ENCODE measurements at places on chromosomes 12 and 14.

DNA sequence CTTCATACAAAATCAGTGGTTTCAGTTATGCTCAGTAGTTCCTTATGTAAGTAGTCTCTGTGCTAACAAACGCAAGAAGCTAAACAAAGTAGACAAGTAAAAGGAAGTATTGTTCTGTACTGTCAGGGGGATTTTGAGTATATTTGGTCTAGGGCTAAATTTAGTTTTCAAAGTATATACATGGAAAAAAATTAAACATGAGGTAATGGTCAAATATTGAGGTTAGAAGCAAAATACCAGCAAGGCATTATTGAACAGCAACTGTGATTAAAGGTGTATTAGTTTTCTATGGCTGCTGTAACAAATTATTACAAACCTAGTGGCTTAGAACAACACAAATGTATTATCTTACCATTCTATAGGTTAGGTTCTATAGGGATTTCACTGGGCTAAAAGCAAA lies 18.8 kb downstream of the GNG2 start:
- DNase-seq = no peak

DNA sequence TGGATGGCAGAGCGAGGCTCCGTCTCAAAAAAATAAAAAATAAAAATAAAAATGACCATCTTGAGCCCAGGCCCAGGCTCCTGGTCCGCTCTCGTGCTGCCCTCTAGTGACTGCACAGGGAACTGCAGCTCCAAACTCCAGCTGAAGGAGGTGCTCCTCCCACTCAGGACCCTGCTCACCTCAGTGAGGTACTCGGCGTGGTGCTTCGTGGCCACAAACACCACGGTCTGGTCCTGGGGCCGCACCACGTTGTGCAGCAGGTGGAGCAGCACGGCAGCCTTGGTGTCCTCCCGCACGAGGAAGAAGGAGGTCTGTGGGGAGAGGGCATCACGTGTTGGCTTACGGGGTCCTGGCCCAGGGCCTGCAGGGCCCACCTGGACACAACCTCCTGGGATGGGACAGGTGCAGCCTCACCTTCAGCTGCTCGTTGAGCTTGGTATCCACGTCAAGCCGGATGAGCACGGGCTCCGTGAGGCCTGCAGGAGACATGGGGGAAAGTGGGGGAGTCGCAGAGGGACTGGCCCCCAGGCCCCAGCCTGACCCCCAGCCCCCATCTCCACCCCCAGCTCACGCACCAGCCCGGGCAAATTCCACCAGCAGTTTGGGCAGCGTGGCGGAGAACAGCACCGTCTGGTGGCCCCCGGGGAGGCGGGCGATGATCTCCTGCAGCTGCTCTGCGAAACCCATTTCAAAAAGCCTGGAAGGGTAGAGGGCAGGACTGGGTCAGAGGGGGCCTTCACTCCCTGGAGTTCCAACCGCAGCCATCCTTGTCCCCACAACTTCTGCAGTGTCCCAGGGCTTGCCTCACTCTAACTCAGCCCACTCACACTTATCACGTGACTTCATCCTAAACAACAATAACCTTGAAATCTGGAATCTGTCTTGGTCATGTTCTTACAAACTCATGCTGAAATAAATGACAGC lies 10.6 kb downstream of the DDX54 start:
- DNase-seq = peak; percentile 50

DNA sequence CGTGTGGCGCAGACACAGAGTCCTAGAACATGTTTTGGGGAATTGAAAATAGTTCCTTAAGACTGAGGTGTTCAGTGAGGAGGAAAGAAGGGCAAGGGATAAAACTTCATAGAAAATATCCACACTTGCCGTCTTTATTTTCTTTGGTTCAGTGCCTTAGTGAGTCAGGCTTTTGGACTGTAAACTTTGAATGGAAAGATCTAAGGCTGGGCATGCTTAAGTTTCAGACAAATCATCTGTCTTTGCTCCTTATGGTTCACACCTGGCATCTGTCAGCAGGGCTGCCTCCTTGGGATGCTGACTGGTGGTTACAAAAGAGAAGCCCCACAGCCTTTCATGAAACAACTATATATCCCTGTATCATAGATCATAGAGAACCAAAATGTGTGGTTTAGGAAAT lies 136.3 kb upstream of the PRICKLE1 start:
- peak; percentile 92 for DNase-seq

DNA sequence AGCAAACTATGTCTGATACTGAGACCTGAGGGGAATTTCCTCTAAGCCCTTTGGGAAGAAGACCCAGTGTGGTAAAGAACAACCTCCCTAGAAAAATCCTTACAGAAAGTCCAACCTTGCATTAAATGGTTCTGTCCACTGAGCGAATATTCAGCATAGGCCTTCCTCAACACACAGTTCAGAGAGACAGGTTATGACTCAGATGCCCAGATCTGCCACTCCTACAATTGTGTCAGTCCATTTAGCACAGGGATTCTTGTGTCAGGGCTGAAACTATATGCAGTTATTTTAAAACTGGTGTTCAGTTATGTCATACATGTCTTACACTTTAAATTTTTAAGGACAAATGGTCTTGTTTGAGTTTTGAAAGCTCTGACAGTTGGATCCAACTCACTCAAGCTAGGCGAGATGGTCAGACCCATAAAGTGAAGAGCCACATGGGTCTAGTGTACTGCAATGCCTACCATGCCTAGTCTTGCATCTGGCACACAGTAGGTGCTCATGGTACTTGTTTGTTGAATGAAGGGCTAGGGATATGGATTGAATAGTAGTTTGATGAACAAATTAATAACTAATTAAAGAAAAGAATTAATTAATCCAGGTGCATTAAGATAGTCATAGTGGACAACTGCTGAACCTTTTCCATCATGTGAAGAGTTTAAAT lies 207.5 kb upstream of the PWP1 start:
- no peak for DNase-seq

GRCh38 chr12:14256555-14257169 lies 108.8 kb upstream of the ATF7IP start:
- peak; percentile 85 for DNase-seq

DNA sequence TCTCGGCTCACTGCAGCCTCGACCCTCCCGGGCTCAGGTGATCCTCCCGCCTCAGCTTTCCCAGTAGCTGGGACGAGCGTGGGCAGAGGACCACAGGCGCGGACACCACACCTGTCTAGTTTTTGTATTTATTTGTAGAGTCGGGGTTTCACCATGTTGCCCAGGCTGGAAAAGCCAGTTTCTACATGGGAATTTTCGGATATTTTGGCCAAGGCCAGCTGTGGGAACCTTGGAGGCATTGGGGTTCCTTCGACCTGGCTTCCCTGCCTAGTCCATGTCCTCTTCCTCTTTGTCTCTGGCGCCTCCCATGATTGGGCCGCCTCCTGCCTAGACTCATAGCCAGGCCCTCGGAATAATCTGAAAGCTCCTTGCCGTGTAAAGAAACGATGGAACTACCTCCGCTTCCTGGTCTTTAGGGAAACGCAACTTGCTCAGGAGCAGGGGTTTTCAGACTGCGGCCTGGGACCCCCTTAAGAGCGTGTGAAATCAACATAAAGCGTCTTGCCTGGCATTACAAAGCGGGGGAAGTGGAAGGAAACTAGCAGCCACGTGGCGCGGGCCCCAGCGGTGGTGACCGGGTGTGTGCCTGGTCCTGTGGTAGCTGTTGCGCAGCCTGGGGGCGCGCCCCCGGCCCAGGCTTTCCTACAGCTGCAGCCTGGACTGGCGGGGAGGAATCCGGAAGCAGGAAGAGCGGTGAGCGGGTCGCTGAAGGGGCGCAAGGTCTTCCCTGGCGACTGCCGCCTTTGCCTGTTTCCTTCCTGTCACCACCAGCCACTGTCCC lies 1.4 kb upstream of the HSP90AA1 start:
- DNase-seq = peak; percentile 36

DNA sequence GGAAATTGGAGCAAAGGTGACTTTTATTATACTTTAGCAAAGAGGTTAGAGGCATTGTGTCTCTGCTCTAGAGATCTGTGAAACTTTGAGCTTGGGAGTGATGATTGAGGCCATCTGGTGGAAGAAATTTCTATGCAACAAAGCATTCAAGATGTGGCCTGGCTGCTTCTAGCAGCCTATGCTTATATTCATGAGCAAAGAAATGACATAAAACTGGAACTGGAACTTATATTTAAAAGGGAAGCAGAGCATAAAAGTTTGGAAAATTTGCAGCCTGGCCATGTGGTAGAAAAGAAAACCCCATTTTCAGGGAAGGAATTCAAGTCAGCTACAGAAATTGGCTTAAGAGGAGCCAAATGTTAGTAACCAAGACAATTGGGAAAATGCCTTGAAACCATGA lies 70.4 kb downstream of the SDR9C7 start:
- no peak for DNase-seq

GRCh38 chr12:109098183-109098604 lies 797 bp downstream of the UNG start:
- peak; percentile 62 for DNase-seq

DNA sequence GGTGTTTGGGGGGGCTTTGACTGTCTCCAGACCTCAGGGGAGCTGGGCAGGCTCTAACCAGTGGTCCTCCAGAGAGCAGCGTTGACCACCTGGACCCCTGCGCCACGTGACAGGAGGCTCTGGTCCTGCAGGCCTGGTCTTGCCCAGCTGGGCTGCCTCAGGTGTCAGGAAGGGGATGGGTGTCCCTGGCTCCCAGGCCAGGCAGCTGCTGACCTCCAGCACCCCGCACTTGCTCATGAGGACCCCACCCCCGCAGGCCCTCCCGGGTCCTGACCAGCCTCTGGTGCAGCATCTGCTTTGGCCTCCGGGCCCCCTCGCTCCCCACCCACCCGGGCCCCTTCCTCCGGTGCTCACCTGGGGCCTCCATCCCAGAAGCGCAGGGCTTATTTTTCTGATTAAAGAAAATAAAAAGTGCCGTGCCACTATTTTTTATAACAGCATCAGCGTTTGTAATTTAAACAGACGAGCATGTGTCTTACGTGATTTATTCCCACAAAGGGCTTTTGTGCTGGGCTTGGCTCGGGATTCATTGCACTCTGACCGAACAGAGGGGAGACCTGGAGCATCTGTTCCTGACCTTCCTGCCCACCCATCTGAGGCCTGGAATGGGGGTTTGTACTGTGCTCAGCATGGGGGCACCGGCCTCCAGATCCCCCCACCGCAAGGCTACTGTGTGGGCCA lies 21.7 kb downstream of the FBRSL1 start:
- DNase-seq = no peak

DNA sequence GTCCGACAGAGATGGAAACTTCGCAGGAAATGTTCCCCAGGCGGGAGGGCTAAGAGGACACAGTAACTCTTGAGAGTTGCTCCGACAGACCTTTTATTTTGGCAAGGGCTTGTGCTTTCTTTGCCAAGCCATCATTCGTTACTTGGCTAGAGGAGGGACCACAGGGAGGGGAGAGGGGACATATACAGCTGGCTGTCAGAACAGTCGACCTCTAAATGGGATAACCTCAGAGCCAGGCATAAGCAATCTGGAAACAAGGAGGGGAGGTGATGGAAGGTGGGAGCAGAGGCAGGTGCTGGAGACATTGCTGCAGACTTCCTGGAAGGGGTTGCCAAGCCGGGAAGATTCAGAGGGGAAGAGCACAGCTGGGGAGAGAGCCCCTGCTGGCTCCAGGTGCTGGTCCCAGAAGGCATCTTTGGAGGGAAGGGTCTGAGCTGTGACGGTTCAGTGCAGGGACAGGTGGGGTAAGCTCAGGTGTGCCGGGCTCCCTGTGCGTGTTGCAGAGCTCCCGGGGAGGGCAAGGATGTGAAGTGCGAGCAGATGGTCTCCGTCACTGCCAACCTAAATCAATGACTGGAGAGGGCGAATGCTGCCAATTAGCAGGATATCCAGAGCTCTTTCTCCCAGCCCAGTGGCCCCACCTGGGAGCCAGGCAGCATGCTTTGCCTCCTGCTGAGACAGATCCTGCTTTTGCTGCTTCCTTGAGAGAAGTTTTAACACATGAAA lies 50.1 kb downstream of the CHST11 start:
- no peak for DNase-seq

GRCh38 chr12:19140381-19141236 lies 11.1 kb downstream of the PLEKHA5 start:
- no peak for DNase-seq

- DNase-seq = no peak
Observed at GRCh38 chr12:98656289-98657101, 11.4 kb downstream of the APAF1 start.

- no peak for DNase-seq
Observed at GRCh38 chr12:66716522-66716921, 37.6 kb upstream of the GRIP1 start.

- DNase-seq = peak; percentile 23
Observed at GRCh38 chr14:96363751-96364336, 518 bp downstream of the GSKIP start.

GRCh38 chr14:32330351-32331111 lies 1.4 kb downstream of the AKAP6 start:
- no peak for DNase-seq

DNA sequence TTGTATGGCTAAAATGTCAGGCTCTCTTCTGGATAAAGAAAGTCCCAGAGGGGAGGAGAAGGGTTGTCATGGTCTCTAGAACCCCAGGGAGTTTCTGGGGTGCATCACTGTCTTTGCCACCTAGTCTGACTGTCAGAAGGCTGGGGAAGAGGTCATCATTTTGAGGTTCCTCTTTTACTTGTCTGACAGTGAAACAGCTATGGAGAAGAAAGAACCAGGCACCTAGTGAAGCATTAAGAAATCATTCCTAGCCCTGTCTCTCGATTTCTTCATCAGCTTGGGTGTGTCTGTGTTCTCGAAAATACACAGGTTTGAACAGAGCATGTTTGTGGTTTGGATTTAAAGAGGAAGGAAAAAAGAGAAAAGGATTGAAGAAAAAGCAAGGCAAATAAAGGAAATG lies 158.7 kb upstream of the LRIG3 start:
- DNase-seq = no peak

DNA sequence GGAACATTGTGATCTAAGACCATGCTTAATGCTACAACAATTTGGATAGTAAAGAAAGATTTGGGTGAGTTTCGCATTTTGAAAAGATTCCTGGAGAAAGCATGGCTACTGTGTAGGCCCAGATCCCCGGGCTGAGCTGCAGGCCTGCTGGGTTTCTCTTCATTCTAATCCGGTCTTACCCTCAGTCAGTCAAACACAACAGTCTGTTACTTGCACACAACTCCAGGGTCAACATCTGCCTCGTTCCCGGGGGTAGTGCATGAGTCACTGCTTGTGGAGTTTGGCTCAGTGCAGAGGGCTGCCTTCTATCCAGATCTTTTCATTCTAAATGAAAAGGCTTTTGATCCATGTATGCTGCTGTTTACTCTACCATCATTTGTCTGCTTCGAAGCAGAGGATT lies 60.4 kb upstream of the SEL1L start:
- no peak for DNase-seq

DNA sequence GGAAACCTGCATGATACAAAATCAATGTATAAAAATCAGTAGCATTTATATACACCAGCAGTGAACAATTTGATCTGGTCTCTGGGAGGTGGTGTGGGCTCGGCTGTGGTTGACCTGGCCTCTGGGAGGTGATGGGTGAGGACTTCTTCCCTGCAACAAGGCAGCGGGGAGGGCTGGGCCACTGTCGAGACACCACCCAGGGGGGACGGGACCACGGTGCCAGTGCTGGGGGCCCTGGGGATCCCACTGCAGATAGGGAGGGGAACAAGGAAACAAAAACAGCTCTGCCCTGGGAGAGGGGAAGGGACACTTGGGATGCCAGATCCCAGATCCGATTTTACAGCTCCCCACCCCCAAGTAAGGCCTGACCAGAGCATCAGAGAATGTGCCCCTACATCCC lies 189.6 kb upstream of the SFSWAP start:
- DNase-seq = no peak

- no peak for DNase-seq
Observed at GRCh38 chr12:58104351-58104755, 163.0 kb downstream of the ATP23 start.

GRCh38 chr12:111409403-111409779 lies 3.7 kb downstream of the SH2B3 start:
- DNase-seq = no peak

Measured in fibroblast of skin of abdomen (primary cell).